ENCODE measurements at places on chromosomes 1 and 21.

DNA sequence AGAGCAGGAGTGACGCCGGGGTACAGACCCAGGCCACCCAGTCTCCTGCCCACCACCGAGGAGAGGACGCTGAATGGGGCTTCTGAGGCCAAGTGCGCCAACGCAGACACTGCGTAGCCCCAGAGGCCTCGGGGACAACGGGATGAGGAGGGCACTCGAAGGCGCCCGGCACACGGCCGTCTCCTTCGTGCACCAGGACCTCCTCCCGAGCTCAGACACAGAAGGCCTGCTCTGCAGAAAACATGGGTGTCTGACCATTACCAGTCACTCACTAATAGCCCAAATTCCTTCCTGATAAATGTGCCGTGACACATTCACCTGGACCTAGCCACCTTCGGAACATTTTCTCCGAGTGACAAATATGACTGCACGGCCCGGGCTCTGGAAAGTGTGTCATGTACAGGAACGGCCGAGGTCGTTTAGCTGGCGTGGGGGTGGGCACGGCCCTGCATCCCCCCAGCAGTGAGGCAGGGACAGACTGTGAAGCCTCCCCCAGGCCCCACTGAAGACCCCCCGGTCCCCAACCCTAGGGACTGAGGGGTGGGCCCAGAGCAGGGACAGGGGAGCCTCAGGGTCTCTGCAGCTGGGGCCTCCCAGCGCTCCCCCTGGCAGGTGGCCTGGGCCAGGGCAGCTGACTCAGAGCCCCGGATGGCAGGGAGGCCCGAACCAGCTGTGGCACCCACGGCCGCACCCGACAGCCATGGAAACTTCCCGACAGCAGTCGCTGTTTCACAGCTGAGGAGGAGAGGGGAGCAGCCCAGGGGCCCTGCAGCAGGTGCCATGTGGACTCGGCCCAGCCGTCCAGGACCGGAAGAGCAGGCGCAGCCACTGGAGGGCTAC lies 16.7 kb upstream of the COL6A2 start:
- no peak for DNase-seq

DNA sequence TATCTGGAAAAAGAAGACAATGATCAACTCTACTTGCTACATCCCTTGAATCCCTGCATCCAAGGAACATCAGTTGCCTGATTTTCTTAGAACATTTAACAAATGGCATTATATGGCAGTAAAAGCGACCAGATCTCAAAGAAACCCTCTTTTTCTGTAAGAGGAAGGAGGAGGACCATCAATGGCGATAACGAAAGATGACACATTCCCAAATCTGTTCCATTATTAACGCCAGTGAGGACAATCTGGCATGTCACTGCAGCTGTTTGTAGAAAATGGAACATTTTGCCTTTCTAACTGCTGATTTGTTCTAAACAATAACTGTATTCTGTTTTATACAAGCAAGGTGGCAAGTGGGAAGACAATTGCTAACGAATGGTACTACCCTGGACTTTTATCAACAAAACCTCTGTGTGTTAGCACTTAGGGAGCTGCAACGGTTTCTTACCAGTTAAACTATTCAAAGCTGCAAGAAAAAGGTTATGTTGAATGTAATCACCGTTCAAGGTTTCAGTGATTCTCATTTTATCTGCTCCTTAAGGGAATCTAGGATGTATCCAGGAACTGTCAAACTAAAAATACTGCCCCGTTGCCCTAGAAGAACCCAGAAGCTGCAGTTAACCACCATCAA lies 251.9 kb downstream of the SDCCAG8 start:
- no peak for DNase-seq

DNA sequence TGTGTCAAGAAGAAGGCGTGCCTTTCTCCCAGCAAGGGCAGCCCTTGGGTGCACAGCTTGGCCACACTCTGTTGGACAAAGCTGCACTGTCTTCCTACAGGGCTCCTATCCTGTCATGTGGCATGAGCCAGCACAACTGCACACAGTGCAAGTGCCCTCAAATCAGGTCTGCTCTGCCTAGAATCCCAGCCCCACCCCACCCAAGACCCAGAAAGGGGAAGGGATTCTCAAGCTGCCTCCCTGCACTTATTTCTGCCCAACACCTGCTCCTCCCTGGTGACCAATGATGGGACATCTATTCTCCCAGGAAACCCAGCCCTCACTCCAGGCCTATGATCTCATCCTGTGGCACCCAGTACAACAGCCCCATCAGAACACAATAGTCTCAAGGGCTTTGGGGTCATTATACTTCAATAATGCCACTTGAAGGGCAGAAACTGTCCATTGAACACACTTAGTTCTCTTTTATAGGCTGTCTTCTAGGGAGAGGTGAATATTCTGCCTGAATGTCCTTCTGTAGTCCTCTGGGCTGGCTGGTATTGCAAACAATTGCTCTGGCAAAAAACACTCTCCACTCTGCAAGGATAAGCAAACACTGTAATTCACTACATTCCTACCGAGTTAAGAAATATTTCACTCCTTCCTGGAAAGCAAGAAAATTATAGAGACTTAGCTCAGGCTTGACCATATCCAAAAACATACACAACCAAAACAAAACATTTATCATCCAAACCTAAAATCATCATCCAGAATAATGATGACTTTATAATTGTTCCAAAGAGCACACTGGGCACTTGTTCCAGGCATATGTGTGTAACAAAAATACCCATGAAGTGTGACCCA lies 43.1 kb upstream of the IGSF3 start:
- no peak for DNase-seq

DNA sequence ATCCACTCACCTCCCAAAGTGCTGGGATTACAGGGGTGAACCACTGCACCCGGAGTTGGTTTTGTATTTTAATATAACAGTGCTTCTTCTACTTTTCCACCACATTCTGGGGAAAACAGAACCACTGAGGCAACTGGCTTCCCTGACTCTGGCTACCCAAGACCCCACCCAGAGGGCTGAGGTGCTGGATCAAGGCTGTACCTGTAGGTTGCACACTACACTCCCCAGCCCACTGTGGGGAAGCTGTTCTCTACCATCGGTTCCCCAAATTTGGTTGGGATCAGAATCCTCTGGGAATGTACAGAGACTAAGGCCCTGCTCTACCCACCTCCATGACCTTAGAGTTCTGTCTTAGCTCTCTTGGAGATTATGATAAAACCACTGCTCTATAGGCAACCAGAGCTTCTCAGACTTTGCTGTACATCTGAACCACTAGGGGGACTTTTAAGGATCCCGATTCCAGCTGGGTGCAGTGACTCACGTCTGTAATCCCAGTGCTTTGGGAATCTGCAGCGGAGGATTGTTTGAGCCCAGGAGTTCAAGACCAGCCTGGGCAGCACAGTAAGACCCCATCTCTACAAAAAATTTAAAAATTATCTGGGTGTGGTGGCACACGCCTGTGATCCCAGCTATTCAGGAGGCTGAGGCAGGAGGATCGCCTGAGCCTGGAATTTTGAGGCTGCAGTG lies 51.6 kb downstream of the GNG4 start:
- no peak for DNase-seq

DNA sequence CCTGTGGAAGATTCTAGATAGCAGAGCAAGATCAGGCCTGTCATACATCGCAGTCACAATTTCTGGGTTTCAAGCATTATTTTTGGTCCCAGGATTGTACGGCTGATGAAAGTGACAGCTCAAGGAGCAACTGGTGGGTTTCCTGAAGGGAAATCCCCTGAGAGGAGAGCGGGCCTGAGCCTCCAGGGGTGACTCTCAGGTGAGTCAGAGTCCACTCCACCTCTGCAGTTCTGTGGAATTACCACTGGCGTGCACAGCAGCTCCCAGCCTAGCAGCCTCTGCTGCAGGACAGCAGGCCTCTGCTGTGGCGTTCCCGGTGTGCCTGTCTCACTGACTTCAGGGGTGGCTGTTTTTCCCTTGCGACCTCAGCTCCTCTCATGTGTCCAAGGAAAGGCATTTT lies 24.4 kb downstream of the SLC66A1 start:
- DNase-seq, result peak; percentile 12

GRCh38 chr1:229432116-229432461 lies 1.8 kb downstream of the ACTA1 start:
- no peak for DNase-seq

DNA sequence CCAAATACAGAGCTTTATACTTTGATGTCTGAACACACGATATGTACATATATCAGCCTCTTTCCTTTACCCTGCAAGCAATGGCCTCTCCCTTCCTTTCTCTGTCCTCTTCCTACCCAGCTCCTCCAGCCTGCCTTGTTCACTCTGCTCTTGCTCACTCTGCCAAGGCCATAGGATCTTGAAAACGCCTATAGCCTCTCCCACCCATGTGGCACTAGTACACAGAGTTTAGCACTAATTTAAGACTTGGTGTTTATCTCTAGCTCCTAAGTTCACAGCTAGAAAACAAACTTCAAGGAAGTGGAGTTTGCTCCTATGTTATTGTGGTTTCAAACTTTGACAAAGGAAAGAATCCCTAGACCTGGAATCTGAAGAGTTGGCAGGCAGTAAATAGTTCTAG lies 225.0 kb upstream of the RUNX1 start:
- no peak for DNase-seq

GRCh38 chr1:229070168-229070567 lies 200.7 kb upstream of the RAB4A start:
- no peak for DNase-seq

DNA sequence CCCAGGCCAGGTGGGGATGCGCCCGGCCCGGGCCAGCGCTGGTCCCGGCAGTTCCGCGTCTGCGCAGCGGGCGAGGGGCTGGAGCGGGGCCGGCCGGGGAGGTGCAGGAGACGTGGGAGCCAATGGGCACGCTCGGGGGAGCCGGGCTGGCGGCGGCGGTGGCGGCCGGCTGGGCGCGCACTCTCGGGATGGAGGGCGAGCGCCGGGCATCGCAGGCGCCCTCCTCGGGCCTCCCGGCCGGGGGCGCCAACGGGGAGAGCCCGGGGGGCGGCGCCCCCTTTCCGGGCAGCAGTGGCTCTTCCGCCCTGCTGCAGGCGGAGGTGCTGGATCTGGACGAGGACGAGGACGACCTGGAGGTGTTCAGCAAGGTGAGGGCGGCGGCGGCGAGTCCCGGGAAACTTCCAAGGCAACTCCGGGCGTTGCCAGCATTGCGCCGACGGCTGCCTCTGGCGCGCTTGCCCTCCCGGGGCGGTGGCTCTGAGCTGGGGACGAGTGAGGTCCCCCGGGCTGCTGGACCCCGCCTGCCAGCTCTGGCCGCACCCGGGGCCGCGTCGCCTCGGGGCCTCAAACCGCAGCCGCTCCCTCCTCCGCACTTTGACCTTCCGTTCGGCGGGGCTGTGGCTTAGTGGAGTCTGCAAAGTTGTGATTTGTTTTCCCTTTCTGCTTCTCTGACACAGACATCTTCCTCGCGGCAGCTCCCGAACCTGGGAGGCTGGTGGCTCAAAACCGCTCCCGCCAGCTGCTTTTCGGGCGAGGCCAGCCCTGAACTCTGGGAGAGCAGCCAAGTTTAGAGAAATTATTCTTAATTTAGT lies at the start of gene SNX7:
SNX7 (plus strand) TSS at position 178 of the 812 bp plus-strand sequence; CDS start at position 189, 11 bp downstream.
- no peak for DNase-seq

- DNase-seq, result no peak
Observed at GRCh38 chr21:21210552-21210951, 212.3 kb downstream of the NCAM2 start.

- DNase-seq, result no peak
Observed at GRCh38 chr1:91617285-91617765, 116.7 kb downstream of the CDC7 start.

- DNase-seq, result no peak
Observed at GRCh38 chr21:45945066-45945867, 36.3 kb upstream of the COL6A1 start.

- no peak for DNase-seq
Observed at GRCh38 chr21:29258626-29259338, 39.9 kb upstream of the BACH1 start.

DNA sequence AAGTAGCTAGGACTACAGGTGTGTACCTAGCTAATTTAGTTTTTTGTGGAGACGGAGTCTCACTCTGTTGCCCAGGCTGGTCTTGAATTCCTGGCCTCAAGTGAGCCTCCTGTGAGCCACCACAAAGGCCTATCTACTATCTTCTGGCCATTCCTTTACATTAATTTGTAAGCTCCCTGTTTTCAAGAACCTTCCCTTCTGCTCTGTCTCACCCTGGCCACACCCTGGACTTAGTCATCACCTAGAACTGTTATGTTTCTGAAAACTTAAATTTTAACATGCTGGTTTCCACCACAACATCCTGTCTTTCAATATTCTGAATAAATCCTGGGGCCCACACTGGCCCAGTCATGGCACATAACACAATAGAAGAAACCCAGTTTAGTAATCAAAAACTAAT lies 4.9 kb upstream of the B4GALT3 start:
- DNase-seq, result no peak

GRCh38 chr1:219324629-219325367 lies 151.1 kb downstream of the LYPLAL1 start:
- no peak for DNase-seq

- no peak for DNase-seq
Observed at GRCh38 chr1:207983044-207983635, 72.2 kb upstream of the CD34 start.

DNA sequence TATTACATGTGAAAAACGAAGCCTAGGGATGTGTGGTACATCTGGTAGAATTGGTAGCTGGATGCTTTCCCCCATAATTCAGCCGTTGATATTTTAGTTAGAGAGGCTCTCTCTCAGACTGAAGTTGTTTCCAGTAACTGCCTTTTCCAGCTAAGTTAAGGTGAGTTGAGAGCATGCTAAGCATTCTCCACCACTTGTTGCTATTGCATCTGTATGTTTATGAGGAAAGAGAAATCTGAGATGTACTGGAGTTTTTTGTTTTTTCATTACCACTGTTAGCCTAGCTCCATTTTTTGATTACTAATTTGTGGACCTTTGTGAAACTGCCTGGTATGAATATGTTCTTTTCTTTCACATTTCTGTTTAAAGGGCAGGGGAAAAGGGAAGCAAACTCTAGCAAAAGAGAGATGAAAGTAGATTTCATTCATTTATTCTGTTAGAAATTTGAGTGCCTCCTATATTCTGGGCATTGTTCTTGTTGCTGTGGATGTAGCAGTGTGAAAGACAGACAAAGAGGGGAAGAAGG lies 189.9 kb upstream of the CACYBP start:
- DNase-seq, result no peak

GRCh38 chr1:164591858-164592257 lies 32.9 kb downstream of the PBX1 start:
- no peak for DNase-seq

GRCh38 chr1:205583461-205584130 lies 48.2 kb downstream of the ELK4 start:
- DNase-seq, result no peak

DNA sequence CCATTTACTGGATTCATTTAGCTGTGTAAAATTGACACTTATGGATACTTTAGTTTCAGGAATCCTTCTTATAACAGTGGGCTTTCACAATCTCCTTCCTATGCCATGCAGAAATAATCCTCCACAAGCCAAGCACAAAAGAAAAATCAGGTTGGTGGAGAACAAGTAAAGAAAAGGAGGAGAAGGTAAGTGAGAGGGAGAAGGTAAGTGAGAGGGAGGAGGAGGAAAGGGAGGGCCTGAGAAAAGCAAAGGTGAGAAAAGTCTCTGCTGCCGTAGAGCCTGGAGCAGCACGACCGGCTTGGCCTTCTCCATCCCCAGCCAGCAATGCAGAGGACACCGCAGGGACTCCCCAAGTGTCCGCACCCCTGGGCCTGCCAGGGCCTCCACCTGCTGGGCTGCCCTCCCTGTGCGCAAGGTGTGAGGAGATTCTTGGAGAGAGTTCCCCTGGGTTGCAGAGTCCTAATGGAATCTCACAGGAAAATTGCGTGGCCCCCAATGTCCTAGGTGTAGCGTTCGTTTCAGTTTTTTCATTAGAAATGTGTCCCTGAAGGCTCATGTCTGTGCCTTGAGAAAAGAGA lies 39.0 kb downstream of the PRMT2 start:
- DNase-seq, result no peak
